ENCODE measurements at places on chromosomes 12 and 14.

DNA sequence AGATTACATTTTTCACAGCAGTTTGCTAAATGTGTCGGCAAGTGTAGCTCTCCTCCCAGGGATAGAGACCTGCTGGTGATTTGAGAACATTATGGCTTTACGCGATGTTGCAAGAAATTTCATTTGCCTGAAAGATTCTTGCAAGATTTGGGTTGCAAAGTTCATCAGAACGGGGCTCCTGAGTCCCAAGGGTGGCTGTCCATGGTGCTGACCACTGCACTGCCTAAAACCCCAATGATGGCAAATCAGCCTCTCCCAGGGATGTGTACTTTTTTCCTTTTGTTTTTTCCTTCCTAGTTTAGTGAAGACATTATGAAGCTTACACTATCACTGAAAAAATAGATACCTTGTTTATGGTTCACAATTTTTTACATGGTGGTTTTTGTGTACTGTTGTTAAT lies 85.4 kb downstream of the WSCD2 start:
- no peak for DNase-seq

- no peak for DNase-seq
Observed at GRCh38 chr14:51616724-51617409, 34.8 kb upstream of the FRMD6 start.

- DNase-seq: no peak
Observed at GRCh38 chr14:23284654-23285529, 1.0 kb downstream of the HOMEZ start.

DNA sequence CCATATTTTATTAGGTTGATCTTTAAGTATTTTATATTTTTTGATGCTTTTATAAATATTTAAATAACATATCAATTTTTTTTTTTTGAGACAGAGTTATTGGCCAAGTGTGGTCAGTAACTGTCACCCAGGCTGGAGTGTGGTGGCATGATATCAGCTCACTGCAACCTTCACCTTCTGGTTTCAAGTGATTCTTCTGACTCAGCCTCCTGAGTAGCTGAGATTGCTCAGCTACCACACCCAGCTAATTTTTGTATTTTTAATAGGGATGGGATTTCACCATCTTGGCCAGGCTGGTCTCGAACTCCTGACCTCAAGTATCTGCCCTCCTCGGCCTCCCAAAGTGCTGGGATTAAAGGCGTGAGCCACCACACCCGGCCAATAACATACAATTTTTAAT lies 71.1 kb downstream of the FUT8 start:
- DNase-seq: no peak

GRCh38 chr12:73361156-73361863 lies 1089.1 kb downstream of the TRHDE start:
- DNase-seq: no peak

- peak; percentile 90 for DNase-seq
Observed at GRCh38 chr12:106302401-106303201, at the start of gene TCP11L2. TCP11L2 (plus strand) TSS chr12:106302733; CDS start chr12:106311076, 8,343 bp downstream.

- no peak for DNase-seq
Observed at GRCh38 chr12:25017336-25017735, 68.4 kb upstream of the BCAT1 start.

- no peak for DNase-seq
Observed at GRCh38 chr12:42444192-42444943, 118.4 kb downstream of the PPHLN1 start.

GRCh38 chr12:5022025-5022424 lies 21.7 kb upstream of the KCNA5 start:
- DNase-seq: no peak

- DNase-seq: no peak
Observed at GRCh38 chr12:69844836-69845235, 19.8 kb downstream of the MYRFL start.

DNA sequence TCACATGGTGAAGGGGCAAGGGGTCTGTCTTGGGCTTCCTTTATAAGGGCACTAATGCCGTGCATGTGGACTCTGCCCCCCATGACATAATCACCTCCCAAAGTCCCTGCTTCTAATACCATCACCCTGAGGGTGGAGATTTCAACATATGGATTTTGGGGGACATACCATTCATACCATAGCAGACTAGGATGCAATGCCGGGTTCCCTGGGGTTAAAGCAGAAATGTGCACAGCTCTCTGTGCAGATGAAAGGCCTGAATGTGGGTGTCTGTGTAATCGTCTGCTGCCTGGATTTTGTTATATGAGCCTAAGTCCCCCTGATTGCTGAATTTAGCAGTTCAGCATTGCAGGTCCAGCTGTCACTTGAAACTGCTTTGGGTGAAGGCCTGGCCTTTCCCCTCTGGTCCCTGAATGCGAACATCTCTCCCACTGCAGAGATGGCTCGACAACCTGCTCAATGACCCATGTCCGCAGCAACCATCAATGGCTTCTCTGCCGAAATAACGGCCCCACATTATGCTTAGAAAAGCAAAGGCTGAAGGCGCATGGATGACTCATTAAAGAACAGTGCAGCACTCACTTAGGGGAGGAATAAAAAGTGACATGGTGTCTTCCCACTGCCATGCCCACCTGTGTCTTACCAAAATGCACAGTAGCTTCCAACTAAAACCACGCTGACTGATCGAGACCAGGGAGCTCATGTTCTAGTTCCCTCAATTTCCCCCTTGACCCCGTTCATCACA lies 286.3 kb downstream of the DPF3 start:
- no peak for DNase-seq
